ENCODE measurements at places on chromosomes 4 and X.

DNA sequence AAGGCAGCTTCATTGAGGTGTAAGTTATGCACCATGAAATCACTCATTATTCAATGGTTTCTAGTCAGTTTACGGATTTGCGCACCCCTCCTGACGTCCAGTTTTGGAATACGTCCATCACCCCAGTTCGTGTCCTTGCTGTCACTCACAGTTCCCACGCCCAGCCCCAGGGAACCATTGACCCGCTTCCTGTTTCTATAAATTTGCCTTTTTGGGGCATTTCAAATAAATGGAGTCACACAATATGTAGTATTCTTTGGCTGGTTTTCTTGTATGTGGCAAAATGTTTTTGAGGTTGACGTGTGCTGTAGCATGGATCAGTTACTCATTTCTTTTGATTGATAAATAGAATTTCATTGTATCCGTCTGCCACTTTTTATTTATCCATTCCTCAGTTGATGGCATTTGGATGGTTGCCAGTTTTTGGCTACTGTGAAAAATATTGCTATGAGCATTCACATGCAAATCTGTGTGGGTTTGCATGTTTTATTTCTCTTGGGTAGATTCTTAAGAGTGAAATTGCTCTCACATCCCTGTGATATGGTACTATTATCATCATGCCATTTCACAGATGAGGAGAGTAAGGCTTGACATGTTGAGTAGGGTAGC is 18.4 kb upstream of the SORCS2 start:
- DNase-seq, result no peak

GRCh38 chr4:17347445-17347844 is 164.4 kb downstream of the QDPR start:
- DNase-seq, result peak; percentile 81

- peak; percentile 44 for DNase-seq
Measured at GRCh38 chrX:45400027-45400779, 199.5 kb upstream of the DIPK2B start.

DNA sequence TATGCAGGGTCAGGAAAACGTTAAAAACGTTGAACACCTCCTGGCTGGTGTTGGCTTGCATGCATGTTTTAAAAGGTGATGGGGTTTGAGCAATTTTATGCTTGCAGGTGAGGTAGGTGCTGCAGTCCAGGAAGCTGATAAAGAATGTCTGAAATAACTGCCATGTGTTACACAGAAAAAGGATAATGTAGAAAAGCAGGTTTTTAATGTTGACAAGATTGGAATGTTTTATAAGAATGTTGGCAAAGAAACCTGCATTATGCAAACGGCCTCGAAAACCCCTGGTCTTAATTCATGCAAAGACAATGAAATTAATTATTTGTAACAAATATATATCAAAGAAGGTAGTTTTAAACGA is 723.7 kb upstream of the AGA start:
- no peak for DNase-seq

DNA sequence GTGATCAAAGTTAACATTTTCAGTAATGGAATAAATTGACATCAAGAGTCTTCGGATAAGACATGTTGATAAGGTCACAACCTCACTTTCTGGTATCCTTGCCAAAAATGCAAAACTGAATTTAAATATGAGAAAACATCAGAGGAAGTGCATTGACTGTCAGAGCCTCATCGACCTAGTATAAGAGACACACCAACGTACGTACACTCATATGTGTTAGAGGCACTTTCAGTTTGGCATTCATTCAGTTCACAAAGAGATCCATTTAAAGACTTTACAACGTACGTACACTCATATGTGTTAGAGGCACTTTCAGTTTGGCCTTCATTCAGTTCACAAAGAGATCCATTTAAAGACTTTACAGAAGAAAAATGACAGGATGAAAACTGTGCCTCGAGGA is 280.3 kb downstream of the INPP4B start:
- no peak for DNase-seq

GRCh38 chr4:80073473-80074008 is 512 bp upstream of the ANTXR2 start:
- DNase-seq, result no peak

DNA sequence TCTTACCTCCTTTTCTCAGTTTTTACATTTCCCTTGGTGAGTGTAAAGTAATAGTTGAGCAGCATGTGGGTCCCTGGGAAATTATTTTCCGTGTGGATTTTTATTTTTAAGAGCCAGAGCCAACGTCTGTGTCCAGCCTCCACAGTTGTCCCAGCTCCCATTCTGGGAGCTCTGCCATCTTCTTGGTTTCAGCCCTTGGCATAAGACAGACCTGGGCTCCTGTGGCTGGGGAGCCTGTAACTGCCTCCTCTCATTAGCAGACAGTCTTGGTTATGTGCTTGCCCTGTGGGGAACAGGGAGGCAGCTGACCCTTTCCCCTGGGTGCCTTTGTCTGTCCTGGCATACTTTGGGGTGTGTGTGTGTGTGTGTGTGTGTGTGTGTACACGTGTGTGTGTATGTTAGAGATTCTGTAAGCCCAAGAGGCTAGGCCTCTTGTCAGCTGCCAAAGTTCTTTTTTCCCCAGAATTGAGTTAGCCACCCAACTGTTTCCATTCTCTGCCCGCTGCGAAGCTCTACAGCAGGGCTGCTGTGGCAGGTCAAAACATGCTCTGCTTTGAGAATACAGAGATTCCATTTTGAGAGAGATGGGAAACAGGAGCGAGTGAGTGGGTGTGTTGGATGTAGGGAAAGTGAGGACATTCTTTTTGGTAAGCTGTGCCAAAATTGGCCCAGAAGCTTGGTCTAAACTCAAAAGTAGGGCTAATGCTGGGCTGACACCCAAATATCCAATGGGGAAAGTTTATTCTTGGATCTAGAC is 140.7 kb downstream of the TMEM164 start:
- DNase-seq, result no peak

GRCh38 chrX:68018248-68019203 is 414.8 kb downstream of the OPHN1 start:
- peak; percentile 68 for DNase-seq

GRCh38 chr4:31748382-31748781 is 1028.2 kb downstream of the PCDH7 start:
- DNase-seq, result peak; percentile 23

GRCh38 chr4:54540931-54541330 is 116.8 kb upstream of the KIT start:
- no peak for DNase-seq

- peak; percentile 90 for DNase-seq
Measured at GRCh38 chr4:57426779-57427395, 316.7 kb upstream of the IGFBP7 start.

DNA sequence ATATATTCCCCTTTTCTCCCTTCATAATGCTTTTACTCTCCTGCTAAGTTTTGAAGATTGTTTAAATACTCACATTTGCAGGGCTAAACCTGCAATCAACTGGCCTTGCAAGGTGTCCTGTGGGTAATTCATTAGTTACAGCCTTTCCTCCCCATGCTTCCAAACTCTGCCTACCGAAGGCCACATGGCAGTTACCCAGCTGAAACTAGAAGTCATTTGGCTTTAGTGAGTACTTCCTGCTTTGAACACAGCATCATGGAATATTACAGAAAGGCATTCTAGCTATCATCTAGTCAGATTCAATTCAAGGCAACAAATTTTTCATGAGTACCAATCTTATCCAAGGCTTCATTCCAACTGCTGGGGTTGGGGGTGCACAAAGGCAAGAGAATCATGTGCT is 55.6 kb downstream of the SRPX start:
- no peak for DNase-seq

DNA sequence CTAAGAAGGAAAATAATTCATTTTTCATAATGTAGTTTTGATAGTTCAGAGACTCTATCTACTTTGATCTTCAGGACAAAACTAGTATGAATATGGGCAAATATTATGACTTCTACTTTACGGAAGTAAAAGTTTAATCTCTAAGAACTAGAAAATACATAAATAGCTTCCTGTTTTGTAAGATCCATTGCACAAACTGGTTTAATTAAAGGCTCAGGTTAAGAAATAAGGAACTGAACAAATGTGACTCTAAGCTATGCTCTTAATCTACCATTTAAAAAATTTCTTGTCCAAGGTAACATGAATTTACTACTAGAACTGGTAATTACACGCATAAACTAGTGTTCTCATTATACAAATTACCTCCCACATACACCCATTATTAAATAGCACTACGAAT is 360.6 kb downstream of the INPP4B start:
- no peak for DNase-seq

DNA sequence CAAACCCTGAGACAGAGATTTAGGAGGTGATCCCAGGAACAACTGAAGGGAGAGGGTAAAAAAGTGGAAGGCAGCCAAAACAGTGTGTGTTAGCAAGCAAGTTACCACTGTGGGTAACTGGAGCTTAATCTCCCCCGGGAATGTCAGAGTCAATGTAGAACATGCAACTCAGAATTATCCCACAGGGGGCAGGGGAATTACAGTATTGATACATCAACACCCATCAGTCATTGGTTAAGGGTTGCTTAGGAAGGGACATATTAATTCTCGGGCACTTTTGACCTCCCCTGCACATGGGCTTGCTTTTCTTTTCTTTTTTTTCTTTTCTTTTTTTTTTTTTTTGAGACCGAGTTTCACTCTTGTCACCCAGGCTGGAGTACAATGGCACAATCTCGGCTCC is 29.3 kb downstream of the CXorf58 start:
- peak; percentile 13 for DNase-seq

GRCh38 chrX:155143959-155144548 is 72.2 kb upstream of the VBP1 start:
- no peak for DNase-seq

DNA sequence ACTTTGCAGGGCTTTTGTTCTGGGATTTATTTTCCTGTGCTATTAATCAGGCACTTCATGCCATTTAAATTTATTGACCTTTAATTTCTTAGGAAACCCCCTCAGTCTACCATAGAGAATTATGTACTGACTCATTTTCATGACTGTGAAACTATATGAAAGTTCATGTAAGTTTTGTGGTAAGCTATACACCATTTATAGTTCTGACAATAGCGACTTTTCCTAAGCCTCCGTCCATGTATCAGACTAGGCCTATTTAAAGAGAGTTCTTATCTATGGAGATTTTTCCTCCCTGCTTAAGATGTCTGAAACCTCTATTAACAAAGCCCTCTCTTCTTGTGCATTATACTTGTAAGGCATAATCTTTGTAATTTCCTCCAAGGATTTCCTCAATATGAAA is 111.6 kb downstream of the AFF2 start:
- DNase-seq, result no peak

DNA sequence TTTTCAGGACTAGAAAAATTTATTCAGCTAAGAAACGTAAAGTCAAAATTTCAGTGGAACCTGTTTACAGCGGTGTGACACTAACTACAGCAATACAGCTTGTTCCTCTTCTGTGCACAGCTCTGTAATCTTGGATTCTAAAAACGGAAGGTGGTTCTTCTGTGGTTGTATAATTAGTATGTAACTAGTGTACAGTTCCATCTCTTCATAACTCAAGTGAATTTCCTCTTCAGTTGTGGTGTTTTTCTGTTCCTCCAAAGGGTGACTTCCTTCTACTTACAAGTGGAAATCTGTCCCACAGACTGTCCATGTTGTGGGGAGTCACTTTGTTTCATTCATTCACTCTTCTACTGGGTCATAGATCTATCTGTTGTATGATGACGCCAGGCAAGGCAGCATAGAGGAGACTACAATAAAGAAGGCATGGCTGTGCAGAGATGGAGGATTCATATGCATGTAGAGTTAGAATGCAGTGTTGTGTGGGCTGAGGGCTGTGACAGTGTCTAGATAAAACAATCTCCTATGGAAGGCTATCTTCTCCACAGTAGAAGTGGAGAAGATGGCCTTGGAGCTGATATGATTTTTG is 5.4 kb downstream of the DAPP1 start:
- DNase-seq, result no peak

DNA sequence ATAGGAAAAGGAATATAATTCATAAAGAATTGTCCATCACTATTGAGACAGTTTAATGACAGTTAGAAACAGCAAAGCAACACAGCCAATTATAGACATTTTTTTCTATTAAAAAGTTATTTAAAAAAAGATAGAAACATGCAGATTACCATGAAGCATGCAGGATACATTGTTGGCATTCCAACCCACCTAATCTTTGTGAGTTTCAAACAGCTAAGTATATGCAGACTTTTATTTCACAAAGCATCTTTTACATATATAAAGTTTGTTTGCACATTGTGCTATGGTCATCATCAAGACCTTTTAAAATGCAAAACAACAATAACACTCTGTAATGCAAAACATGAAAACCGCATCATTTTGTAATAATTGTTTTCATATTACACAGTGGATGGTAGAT is 125.9 kb upstream of the ETNPPL start:
- DNase-seq, result no peak

DNA sequence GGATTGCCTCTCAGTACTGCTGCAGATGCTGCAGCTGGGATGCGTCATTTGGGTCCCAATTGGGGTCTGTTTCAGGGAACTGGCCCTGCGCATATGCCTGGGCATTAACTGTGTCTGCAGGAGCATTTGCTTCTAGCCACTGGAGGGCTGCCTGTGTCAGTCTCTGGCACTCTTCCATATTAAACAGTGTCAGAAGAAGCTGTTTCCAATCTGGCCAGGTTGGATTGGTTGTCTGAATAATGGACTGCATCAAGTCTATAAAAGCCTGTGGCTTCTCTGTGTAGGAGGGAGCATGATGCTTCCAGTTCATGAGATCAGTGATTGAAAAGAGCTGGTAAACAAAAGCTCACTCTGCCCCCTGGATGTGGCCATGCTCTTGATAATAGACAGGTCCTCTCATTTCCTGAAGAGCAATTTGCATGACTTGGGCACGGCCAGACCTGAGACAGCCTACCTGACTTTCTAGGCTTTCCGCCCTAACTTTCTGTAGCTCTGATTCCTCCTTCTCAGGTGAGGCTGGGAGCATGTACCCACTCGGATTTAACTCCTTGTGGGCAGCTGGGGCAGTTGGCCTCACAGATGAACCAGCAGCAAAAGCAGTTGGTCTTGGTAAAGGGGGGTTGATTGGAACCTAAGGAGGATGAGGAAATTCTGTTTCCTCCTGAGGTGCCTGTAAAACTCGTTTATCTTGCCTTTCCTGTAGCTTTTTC is 29.2 kb downstream of the SULT1E1 start:
- peak; percentile 17 for DNase-seq

DNA sequence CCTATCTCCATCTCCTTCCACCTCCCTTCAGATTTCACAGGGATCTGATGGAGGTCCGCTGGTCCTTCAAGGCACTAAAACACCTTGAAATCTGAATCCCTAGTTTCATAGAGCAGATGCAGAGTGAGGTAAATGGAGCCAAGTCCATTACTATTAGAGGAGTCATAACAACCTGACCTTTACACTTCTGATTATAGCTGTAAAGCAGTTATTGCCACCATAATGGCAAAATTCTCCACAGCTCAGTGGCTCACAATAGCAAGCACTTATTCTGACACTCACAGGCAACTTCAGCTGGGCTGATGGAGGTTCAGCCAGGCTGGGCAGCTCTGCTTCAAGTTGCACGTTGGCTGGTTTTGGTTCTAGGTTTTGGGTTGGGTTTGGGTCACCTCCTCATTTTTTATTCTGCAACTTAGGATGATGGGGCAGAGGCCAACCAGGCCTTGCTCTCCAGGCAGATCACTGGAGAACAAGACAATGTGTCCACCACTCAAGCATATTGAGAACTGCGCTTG is 51.4 kb upstream of the LRAT start:
- no peak for DNase-seq
